Gastrocnemius medialis (tissue), 4 donors: ENCODE measurements at places on chromosomes 1 and 21. TPM values are rescaled to one million over a fixed set of nuclear protein-coding genes. Genes with fewer than 3 reads are reported as not detected.

DNA sequence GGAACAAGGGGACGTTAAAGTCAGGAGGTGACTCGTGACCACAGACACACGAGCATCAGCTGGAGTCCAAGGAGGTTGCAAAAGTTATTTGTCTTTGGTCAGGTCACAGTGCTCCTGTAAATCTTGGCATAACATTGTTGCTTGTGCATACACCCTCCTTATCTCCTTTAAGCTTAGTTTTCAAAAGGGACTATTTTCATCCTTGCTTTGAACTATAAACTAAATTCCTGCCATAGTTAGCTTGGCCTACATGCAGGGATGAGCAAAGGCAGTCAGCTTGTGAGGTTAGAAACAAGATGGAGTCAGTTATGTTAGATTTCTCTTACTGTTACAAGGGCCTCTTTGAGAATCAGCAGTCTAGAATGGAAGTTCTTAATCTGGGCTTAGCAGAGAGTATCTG, 28.0 kb upstream of the FASLG start:
- no peak overlapping the region for H3K4me3 ChIP-seq
- H3K4me1 ChIP-seq: no peaks in the 10 kb centered on the region
- H3K36me3 ChIP-seq: no peaks in the 10 kb centered on the region
- H3K27me3 ChIP-seq: no peaks in the 10 kb centered on the region

- H3K4me3 ChIP-seq: no peak overlapping the region
- H3K36me3 ChIP-seq: no peaks in the 10 kb centered on the region
- H3K27ac ChIP-seq: no peak overlapping the region
- no peak for DNase-seq
Observed at GRCh38 chr1:53126495-53126894, 15.9 kb downstream of the SLC1A7 start.

DNA sequence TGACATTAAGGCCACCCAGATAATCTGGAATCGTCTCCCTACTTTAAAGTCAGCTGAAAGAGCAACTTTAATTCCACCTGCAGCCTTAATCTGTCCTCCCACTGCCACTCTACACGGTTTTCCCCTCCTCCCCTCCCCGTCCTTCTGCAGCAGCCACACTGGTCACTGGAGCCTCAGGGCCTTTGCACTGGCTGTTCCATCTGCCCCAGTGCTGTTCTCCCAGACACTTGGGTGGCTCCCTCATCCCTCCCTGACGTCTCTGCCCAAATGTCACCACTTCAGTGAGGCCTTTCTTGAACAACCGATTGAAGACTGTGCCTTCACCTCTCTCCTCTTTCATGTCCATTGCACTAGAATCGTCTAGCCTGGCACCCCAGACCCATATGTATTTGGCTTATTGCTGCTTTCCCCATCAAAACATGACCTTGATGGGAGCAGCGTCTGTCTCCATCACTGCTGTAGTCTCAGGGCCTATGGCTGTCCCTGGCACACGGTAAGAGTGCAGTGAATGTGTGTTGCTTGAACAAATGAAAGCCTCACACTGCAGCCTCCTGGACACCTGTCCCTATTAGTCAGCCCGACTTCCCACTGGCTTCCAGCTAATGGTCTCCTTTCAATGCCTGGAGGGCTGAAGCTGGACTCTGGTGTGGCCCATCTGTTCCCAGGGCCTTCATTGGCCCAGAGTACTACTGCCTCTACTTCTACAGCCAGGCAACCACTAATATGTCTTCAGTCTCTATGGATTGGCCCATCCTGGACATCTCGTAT, 10.6 kb upstream of the PRDM16 start:
- H3K4me3 ChIP-seq: no peak overlapping the region
- peaks cover 24% of the 10 kb centered on the region for H3K27me3 ChIP-seq
- no peaks in the 10 kb centered on the region for H3K4me1 ChIP-seq
- no peak overlapping the region for H3K27ac ChIP-seq
- no peak for DNase-seq

GRCh38 chr1:89790592-89790991, 30.2 kb upstream of the LRRC8D start:
- no peaks in the 10 kb centered on the region for H3K27me3 ChIP-seq
- H3K4me1 ChIP-seq: no peaks in the 10 kb centered on the region
- no peak overlapping the region for H3K4me3 ChIP-seq
- DNase-seq: no peak
- H3K36me3 ChIP-seq: no peaks in the 10 kb centered on the region
- no peak overlapping the region for H3K27ac ChIP-seq

- H3K27me3 ChIP-seq: no peaks in the 10 kb centered on the region
- H3K4me1 ChIP-seq: peaks cover 8% of the 10 kb centered on the region
- H3K4me3 ChIP-seq: no peak overlapping the region
- no peak for DNase-seq
- H3K36me3 ChIP-seq: no peaks in the 10 kb centered on the region
Observed at GRCh38 chr1:212129781-212130180, 94.2 kb downstream of the DTL start.

- no peaks in the 10 kb centered on the region for H3K36me3 ChIP-seq
- H3K4me3 ChIP-seq: no peak overlapping the region
- no peak for DNase-seq
Observed at GRCh38 chr1:68594851-68595250, 98.0 kb upstream of the DEPDC1 start.

DNA sequence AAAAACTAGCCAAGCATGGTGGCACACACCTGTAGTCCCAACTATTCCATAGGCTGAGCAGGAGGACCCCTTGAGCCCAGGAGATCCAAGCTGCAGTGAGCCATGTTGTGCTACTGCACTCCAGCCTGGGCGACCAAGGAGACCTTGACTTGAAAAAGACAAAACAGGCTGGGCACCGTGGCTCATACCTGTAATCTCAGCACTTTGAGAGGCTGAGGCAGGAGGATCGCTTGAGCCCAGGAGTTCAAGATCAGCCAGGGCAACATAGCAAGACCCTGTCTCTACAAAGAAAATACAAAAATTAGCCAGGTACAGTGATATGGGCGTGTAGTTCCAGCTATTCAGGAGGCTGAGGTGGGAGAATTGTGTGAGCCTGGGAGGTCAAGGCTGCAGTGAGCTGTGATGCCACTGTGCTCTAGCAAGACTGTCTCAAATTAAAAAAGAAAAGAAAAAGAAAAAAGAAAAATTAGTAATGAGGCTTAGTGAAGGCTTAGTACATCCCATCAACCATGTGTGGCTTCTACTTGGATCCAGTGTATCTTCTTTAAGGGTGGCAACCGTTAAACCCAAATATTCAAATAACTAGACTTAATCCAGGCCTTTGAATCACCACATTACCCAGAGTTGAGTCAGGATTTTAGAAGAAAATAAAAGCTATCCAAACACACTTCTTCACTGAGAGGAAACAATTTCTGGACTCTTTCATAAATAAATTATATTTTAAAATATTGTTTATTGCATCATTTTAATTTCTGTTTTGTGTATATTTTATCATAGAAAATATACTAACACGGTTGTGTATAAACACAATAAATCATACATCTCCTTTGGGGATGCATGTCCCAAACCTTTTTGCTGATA, 74.3 kb upstream of the RAB4A start:
- no peaks in the 10 kb centered on the region for H3K36me3 ChIP-seq
- no peaks in the 10 kb centered on the region for H3K27me3 ChIP-seq
- H3K4me3 ChIP-seq: no peak overlapping the region
- no peak for DNase-seq

DNA sequence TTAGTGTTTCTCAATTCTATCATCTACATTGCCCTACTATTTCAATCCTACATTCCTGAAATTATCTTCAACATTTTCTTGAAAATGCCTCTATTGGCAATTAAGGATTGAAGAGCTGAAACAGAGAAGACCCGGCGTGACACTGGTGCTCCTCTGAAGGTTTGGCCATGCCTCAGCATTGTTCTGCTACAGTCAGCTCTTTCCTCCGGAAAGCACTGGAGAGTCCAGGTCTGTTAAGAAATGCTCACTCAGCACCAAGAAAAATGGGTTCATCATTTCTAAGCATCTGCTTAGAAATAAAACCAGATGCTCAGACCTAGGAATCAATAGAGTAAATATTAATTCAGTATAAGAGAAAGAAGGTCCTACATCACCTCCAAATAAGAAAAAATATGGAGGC, 58.8 kb downstream of the WARS2 start:
- no peak overlapping the region for H3K27ac ChIP-seq
- no peaks in the 10 kb centered on the region for H3K36me3 ChIP-seq
- DNase-seq: no peak
- H3K4me1 ChIP-seq: peaks cover 9% of the 10 kb centered on the region
- H3K4me3 ChIP-seq: no peak overlapping the region

DNA sequence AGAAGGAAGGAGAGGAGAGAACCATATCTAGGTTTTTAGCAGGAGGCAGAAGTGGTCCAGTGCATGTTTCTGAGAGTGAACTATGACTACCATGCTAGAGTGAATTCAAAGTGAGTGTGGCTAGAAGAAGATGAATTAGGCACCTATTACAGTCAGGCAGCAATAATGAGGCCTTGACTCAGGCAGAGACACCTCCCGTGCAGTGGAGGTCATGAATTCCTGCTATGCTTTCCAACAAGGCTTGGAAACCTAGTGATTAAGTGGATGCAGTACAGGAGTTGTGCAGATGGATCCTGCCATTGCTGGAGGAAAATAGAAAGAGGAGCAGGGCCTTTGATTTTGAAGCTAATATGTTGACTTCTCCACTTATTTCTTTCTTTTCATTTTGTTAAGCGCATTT, 581.5 kb downstream of the RWDD3 start:
- H3K27ac ChIP-seq: no peak overlapping the region
- DNase-seq: no peak
- H3K27me3 ChIP-seq: no peaks in the 10 kb centered on the region

DNA sequence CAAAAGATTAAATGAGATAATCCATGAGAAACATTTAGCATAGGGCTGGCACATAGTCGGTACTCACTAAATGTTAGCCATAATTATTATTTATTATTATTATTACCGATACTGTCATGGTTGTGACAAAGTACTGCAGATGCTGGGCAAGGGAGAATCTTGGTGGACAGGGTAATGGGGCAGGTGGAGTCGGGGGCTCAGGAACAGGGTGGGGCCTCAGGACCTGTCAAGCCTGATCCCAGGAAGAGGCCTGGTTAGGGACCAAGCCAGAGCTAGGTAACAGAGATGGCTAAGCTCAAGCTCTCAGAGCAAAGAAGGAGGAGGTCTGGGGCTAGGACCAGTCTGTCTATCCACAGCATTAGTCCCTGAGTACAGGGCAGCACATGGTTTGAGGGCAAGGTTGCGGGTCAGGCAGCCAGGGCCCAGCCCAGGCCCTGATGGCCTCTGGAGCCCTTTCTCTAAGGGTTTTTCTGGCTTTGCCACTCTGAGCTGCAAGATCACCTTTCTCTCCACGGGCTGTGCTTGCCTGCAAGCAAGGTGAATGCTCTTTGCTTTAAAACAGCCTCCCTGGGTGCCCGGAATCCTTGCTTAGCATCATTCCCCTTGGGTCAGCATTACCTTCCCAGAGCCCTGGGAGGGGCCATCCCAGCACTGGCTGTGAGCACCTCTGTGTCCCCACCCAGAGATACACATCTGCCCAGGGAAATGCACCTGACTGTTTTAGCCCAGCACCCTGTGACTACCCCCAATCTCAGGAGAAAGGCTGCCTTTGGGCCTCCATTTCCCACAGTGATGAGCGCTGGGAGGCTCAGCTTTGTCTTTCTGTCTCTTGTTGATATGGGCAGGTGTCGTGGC, 572.0 kb downstream of the PTPRU start:
- no peak overlapping the region for H3K27ac ChIP-seq
- no peaks in the 10 kb centered on the region for H3K36me3 ChIP-seq
- no peak overlapping the region for H3K4me3 ChIP-seq
- H3K4me1 ChIP-seq: no peaks in the 10 kb centered on the region
- no peak for DNase-seq
- H3K27me3 ChIP-seq: no peaks in the 10 kb centered on the region

- DNase-seq: no peak
- H3K27me3 ChIP-seq: no peaks in the 10 kb centered on the region
- no peaks in the 10 kb centered on the region for H3K4me1 ChIP-seq
Observed at GRCh38 chr1:62301726-62302390, 17.4 kb downstream of the KANK4 start.

GRCh38 chr1:172342584-172343239, 77.8 kb upstream of the C1orf105 start:
- no peaks in the 10 kb centered on the region for H3K36me3 ChIP-seq
- H3K27me3 ChIP-seq: no peaks in the 10 kb centered on the region
- H3K27ac ChIP-seq: no peak overlapping the region
- H3K4me1 ChIP-seq: peaks cover 13% of the 10 kb centered on the region
- no peak for DNase-seq
- H3K4me3 ChIP-seq: no peak overlapping the region

DNA sequence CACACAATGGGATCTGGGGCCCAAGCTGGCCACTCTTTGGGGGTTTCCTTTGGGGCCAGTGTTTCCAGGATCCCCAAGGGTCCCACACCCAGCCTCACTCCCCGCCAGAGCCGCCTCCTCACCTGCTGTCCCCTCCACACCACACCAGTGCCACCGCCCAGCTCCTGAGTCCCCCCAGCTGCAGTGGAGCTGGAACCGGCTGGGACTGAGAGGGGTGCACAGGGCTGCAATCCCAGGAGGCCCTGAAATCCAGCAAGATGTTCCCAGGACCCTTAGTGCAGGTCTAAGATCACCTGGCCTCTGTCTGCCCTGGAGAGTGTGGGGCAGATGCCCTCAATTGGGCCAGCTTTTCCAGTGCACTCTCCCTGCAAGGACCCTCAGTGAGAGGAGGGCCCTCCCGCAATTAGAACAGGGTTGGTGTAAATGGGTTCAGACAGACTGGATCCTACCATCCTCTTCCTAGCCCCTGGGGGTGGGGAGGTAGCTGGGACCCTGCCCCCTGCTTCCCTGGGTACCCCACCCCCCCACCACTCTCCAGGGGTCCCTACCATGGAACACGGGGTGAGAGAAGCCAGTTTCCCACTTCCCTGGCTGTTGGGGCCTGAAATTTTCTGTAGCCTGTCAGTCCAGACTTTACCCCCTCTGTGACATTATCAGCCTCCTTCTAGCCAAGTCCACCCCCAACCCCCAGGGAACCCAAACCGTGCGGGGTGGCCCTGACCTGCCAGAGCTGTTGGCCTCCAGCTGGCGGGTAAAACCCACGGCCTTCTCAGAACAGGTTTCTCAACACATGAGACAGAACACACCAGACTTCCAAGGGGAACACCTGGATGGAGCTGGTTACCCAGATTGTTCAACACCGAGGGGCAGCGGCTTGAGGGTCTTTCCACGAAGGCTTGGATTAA, 7.0 kb downstream of the KRTAP10-12 start:
- H3K27ac ChIP-seq: no peak overlapping the region
- H3K27me3 ChIP-seq: peaks cover 85% of the 10 kb centered on the region
- DNase-seq: no peak
- no peaks in the 10 kb centered on the region for H3K36me3 ChIP-seq

- H3K27me3 ChIP-seq: no peaks in the 10 kb centered on the region
- DNase-seq: no peak
- H3K4me1 ChIP-seq: no peaks in the 10 kb centered on the region
Observed at GRCh38 chr1:46533179-46533864, 18.1 kb downstream of the KNCN start.

GRCh38 chr1:185288435-185288834, 28.6 kb downstream of the IVNS1ABP start:
- peaks cover 4% of the 10 kb centered on the region for H3K36me3 ChIP-seq
- H3K27ac ChIP-seq: no peak overlapping the region
- no peaks in the 10 kb centered on the region for H3K4me1 ChIP-seq
- DNase-seq: no peak

IL22RA1 gene
- total RNA-seq: 0.36 TPM

TCHH gene
- not detected for total RNA-seq

HSD17B7 gene
- 2.7 TPM for total RNA-seq

CELA2B gene
- not detected for total RNA-seq

FCER1G gene
- 18.6 TPM for total RNA-seq

MAD2L2 gene
- total RNA-seq: 41.2 TPM

MYBPH gene
- total RNA-seq: 62.1 TPM

COL8A2 gene
- 0.61 TPM for total RNA-seq

YBX1 gene
- total RNA-seq: 1,251 TPM
